Inflammatory macrophage treated with lipopolysaccharide for 4 hours (primary cell): ENCODE measurements at places on chromosomes 12 and 14.

DNA sequence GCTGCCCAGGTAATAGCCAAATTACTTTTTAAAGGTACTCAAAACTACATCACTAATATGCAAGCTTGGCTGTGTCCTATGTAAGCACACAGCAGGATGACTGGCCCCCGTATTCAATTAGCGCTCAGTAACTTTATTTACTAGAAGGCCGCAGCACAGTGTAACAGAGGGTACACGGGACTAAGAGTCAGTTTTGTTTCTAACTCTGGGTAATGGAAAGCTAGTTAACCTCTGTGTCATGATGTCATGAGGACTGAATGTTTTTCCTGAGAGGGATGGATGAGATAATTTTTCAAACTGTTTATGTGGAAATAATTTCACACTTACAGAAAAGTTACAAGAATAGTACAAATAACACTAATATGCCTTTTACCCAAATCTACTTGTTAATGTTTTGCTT, 27.1 kb downstream of the GALNT4 start:
- DNase-seq, result no peak

- DNase-seq, result peak; percentile 23
Measured at GRCh38 chr12:105060715-105061378, 23.4 kb downstream of the ALDH1L2 start.

- DNase-seq, result no peak
Measured at GRCh38 chr12:118328486-118329330, 44.0 kb downstream of the TAOK3 start.

GRCh38 chr12:46919666-46920400, 94.0 kb upstream of the SLC38A4 start:
- no peak for DNase-seq

GRCh38 chr14:103923863-103924262, 4.4 kb upstream of the TDRD9 start:
- DNase-seq, result no peak

- DNase-seq, result no peak
Measured at GRCh38 chr12:20361416-20361815, 6.9 kb upstream of the PDE3A start.
